Mesenchymal stem cell (in vitro differentiated cells and primary cell): ENCODE measurements at places on chromosomes 3 and 15.

DNA sequence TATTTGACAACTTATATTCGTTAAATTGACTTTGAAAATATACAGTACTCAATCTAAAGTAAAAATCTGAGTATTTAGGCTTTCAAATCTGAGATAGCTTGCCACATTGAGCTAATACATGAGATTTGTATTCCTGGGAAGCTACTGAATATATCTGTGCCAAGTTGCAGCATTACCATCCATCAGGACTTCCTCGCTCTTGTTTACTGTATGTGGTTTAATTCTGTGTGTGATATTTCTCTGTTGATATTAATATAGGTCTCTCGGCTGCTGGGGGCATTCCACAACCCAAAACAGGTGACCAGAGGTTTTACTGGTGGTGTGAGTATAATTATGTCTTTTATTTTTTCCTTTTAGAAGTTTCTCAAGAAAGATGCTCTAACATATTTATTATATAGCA, 5.8 kb downstream of the IDH3A start:
- DNase-seq = no peak

DNA sequence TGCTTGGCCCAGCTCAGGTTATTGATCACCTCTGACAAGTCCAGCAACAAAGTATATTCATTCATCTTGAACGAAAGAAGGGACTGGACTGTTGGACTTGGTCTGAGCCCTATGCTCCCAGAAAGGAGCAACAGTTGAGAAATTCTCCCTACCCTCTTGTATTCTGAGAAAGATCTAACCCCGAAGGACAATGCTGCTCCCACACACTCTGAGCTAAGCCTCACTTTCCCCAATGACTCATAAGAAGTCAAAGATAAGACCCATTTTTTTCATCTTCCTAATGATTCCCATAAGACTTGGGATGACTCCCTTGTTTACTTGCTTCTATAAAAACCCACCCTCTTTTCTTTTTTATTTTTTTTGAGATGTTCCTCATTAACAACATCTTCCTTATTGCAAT, 549.4 kb upstream of the MDFIC2 start:
- DNase-seq = peak; percentile 69

- DNase-seq = peak; percentile 35
Observed at GRCh38 chr3:106401666-106402490, 533.1 kb upstream of the CBLB start.

GRCh38 chr3:157070678-157070999, 89.3 kb downstream of the CCNL1 start:
- DNase-seq = no peak

DNA sequence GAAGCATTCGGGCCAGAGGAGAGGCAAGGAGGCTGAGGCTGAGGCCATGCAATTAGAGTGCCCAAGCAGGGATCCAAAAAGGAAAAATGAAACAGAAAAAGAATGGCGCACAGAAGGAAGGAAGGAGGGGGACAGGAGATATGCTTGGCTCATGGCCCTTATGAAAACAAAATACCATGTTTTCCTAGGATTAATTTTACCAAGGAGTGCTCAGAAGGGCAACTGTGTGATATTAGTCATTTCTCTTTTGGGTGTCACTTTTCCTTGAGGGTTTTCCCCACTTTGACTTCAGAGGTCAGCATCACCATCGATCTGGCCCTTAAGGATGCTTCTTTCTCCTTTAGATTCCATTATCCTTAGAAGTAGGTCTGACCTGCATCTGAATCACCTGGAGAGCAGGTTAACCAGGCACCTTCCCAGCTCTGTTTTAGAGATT, 1.4 kb downstream of the PARP14 start:
- no peak for DNase-seq

- DNase-seq = no peak
Observed at GRCh38 chr3:33663042-33663441, 55.0 kb downstream of the CLASP2 start.

DNA sequence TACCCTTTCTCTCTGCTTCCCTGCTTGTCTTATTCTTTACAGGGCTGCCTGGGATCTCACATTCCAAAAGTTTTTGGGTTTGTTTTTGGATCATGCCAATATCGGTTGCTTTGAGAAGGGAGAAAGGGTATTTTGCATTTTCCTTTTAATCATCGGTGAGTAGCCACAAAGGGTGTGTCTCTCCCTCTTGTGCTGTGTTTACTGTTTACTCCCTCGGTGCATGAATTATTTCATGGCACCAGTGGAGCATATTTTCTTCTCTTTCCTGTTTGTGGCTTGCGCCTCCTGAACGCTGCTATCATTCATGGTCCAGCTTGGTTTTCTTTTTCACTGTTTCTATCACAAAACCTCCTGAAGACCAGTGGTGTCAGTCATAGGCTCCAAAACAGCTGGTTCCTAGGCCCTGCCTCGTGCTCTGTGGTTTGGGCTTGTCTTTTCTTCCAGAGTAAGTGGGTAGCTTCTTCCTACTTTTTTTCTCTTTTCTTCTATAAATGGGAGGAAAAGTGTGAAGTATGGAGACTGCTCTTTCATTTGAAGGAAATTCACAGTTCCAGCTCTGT, 54.9 kb downstream of the IGF1R start:
- no peak for DNase-seq

DNA sequence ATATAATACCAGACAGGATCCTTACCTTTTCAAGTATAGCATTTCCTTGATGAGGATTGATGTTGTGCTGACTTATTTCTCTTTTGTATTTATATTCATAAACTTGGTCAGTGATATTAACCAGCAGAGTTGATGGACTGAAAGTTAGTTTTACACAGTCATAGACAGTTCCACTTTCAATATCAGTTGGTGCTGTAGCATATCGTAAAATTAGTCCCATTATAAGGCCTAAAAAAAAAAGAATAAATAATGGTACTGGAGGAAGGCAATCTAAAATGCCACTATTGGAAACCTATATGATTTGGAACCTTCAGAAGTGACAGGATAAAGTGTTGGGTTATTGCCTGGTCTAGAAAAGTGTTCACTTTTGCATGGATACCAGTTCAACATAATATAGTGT, 16.3 kb downstream of the SLC9A9 start:
- DNase-seq = no peak

DNA sequence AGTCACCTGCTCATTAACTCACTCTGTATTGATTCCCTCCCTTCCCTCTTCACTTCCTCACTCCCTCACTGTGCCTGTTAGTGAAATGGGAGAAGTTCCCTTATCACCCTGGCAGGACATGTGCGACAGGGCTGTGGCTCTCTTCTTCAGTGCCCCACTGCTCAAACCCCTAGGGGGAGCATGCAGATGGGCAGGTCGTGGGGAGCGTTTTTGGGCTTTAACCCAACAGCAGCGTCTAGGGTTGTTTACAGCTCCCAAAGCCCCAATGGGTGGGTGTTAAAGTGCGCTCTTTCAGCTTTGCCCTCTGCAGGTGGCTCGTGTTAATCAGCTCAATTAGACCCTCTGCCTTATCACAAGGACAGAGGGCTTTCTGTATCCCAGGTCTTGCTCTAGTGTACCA, 447.8 kb upstream of the PROK2 start:
- DNase-seq = no peak

- no peak for DNase-seq
Observed at GRCh38 chr3:100761211-100761942, 52.1 kb downstream of the TFG start.

DNA sequence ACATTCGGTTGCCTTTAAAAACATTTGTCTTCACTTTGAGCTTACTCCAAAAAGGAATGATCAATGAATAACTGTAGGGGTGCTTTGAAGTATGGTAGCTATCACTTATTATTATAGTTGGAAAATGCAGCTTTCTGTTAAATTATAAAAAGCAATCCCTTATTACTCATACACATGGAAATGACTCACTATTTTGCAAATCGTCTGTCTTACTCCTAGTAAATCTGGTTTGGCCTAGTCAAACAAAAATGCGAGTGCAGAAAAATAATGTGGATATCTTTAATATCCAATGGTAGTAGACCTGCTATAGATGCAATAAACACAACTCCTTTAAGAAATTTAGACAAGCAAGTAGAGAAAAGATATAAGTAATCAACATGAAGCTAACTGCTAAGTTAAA, 112.5 kb downstream of the ZIC1 start:
- DNase-seq = no peak

GRCh38 chr15:76866008-76866407, 39.1 kb downstream of the SCAPER start:
- peak; percentile 69 for DNase-seq

DNA sequence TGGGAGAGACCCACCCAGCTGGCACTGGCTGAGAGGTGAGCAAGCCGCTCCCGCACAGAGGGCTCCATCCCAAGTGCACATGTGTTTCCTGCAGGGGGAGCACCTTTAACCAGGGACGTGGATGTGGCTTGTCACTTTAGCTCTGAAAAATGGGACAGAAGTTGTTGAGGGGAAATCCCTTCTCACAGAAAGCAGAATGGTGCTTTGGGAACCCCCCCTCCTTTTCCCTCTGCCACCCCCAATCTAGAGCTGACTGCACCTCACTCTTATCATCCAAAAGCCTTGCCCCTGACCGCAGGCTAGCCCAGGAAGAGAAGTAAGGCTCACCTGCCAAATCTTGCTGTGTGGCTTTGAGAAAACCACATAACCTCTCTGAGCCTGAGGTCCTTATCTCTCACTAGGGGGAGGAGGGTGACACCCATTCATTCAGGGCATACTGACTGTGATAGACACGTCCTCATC, 77.9 kb downstream of the RPN1 start:
- DNase-seq = no peak

GRCh38 chr3:148315756-148316155, 381.9 kb upstream of the AGTR1 start:
- no peak for DNase-seq

DNA sequence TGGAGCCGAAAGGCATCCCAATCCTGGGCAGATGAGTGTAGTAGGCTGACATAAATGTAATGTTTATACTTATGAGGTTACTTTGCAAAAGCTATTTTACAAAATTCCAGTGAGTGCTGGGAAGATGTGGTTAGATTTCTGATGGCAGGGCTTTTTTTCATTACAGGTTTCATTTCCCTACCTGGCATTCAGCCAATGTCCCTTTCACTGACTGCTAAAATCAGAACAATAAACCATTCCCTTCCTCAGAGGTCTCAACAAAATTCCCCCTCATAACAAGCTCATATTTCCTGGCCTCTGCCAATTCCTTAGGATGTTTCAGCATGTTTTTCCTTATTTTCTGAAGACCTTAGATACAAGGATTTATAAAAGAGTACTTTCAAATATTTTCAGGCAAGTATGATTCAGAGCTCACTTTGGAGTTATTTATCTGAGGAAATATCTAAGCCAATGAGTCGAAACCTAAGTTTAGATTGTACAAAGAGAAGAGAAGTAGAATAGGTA, 40.9 kb upstream of the CCDC80 start:
- peak; percentile 55 for DNase-seq

DNA sequence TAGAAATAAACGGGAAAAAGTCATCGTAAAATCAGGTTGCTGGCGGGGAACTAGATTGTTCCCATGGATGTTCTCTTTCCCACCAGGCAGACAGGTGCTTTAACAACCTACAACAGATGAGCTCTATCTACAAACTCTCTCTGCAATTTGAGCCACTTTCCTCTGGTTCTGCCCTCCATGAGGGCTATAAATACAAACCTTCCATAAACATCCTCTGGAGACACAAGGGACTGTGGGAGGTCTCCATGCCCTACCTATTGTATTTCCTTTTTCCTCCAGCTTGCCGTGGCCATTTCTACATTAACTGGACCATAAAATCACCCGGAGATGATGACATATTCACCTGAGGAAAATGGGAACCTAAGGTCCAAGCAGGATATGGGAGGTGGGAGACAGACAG, 151.1 kb downstream of the GABRB3 start:
- no peak for DNase-seq

DNA sequence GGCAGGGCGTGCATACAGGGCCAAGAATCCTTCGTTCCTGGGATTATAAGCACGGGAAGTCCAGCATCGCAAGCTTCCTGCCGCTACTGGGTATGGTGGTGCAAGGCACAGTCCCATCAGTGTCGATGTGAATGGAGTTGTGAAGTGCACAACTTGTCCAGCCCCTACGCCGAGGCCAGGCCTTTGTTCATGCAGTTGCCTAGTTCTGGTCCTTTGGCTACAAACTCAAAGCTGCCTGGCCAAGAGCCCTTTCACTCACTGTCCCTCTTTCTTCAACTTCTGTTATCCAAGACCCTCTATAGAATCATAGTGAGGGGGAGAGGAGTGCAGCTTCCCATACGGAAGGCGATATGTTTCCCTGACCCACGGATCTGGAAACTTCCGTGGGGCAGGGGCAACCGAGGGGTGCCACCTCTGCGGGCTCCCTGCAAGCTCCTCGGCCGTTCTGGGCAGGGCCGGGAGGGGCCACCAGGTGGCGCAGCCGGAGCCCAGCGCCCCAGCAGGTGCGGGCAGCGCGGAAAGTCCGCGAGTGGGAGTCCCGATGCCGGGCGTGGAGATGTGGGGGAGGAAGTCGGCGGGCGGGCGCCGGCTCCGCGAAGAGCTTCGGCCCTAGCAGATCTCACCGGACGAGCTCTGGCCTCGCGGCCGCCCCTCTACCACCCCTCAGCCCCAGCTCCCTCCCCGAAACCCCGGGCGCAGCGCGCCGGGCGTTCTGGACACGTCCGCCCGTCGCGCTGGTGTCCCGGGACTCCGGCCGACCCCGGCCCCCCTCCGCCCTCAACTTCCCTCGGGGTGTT, 693 bp downstream of the RASGRP1 start:
- DNase-seq = peak; percentile 50

DNA sequence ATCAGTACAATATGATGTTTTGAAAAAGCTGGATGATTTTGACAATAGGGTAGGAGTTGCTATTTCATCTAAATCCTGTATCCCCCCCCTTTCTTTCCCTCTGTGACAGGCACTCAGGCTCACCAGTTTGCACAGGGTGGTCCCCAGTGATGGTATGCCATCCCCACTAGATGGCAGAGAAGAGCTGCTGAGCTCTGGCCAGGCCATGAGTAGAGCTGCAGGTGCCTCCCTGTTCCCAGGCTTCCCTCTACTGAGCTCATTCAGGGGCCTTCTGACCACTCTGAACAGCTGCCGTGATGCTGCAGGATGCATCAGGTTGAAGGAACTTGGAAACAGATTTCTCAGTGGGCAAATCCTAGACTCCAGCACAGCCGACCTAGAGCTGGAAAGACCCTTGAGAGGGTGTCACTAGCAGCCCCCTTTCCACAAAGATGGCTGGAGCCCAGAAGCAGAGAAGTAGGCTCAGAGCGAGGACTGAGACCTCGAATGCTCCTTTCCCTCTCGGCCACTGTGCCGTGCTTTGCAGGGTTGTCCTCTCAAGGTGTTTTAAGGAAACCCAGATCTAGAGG, 45.1 kb downstream of the EFCAB12 start:
- DNase-seq = peak; percentile 76

- no peak for DNase-seq
Observed at GRCh38 chr3:56917361-56918110, 115.8 kb upstream of the ARHGEF3 start.

DNA sequence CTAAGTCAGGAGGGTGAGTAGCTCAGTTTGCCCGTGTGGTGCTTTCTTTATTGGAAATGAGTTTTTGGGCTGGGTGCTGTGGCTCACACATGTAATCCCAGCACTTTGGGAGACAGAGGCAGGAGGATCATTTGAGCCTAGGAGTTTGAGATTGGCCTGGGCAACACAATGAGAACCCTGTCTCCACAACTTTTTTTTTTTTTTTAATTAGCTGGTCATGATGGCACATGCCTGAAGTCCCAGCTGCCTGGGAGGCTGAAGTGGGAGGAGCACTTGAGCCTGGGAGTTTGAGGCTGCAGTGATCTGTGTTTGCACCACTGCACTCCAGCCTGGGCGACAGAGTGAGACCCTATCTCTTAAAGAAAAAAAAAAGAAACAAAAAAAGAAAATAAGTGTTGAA, 174.9 kb downstream of the NSMCE3 start:
- no peak for DNase-seq
